ENCODE measurements at places on chromosomes 5 and 9.

- no peak for DNase-seq
Measured at GRCh38 chr5:138701678-138702077, 51.5 kb upstream of the CTNNA1 start.

DNA sequence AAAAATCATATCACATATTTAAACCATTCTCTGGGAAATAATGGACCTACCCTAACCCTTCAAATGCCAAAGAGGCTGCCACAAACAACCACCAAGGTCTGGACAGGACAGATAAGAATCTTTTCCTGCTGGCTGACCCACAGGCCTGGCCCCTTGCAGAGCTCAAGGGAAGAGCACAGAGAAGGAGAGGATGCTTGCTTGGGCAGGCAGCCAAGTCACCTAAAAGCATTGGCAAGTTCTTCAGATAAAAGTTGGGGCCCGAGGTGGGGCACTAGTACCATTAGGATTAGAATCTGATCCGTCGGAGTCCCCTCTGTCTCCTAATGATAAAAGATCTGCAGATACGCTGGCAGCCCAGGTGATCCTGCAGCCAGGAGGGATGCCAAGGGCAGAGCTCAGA lies 176.6 kb downstream of the GABBR2 start:
- no peak for DNase-seq

- DNase-seq = no peak
Measured at GRCh38 chr5:37841203-37841602, 1.4 kb upstream of the GDNF start.

GRCh38 chr5:73419465-73420390 lies 28.8 kb downstream of the FOXD1 start:
- no peak for DNase-seq

- peak; percentile 9 for DNase-seq
Measured at GRCh38 chr9:16626577-16627130, 243.8 kb downstream of the BNC2 start.

DNA sequence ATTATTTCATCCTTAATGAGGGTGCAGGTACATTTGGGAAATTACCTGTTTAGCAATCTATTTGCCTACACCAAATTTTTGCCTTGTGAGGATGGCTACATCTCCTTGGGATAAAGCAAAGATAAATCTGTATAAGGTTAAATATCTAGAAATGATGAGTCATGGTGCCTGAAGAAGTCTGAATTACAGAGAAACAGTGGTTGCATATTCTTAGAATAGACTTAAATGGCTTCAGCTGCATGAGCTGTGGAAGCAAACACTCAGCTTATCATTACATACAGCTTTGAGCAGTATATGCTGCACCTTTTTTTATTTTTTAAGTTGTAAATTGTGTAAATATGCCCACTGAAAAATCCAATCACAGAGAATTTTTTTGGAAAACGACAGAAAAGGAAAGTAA lies 153.5 kb downstream of the RAPGEF6 start:
- DNase-seq = no peak

- DNase-seq = no peak
Measured at GRCh38 chr5:53249529-53250200, 140.1 kb upstream of the MOCS2 start.

- DNase-seq = no peak
Measured at GRCh38 chr5:160923411-160923810, 71.4 kb upstream of the ATP10B start.

DNA sequence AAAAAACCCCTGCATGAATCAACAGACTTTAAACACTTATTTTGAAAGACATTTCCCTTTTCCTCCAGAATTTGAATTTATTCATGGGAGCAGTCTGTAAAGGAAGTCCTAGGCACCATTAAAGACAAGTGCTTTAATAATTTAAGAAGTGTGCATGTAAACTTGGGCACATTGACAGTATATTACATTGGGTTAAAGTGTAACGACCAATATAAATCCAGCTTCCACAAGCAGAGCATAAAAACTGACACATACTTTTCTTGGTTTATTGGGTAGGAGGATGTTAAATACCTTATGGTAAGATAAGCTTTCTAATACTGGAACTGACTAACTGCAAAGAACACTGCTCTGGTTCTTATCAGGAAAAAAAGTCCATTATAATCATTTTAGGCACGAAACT lies 1.2 kb upstream of the ENTREP1 start:
- no peak for DNase-seq

- no peak for DNase-seq
Measured at GRCh38 chr5:150577378-150578139, 62.9 kb upstream of the SYNPO start.

DNA sequence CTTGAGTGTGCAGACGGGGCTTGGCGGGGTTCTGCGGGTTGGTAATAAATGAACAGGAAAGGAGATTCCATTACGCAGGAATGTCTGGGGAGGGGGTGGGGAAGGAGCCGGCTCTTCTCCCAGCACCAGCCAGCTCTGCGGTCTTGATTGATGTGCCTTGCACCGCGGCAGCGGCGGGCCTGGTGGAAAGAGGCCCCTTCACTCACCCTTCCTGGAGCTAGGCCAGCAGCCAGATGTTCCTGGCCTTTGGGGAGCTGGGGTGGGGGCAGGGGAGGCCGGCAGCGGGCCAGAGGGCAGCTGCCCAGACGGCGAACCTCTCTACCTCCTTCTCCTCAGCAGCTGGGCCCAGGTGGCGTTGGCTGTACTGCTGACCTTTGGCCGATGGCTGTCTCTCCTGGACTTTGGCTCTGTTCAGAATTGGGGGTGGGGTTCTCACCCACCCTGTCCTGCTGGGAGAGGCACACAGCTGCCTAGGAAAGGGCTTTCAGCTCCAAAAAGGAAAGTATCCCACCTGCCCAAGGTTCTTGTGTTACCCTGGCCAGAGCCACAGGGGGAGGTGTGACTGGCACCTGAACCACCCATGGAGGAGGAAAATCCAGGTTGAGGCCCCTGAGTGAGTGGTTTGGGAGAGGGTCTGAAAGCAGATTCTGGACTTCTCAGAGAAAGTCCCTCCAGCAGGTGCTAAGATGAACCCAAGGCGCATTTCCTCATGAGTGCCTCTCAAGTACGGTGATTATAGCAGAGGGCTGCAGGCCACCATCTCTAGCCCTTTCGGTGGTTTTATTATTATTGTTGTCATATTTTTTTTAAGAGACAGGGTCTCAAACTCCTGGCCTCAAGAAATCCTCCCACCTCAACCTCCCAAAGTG lies 58.0 kb upstream of the SYNPO start:
- DNase-seq = no peak

DNA sequence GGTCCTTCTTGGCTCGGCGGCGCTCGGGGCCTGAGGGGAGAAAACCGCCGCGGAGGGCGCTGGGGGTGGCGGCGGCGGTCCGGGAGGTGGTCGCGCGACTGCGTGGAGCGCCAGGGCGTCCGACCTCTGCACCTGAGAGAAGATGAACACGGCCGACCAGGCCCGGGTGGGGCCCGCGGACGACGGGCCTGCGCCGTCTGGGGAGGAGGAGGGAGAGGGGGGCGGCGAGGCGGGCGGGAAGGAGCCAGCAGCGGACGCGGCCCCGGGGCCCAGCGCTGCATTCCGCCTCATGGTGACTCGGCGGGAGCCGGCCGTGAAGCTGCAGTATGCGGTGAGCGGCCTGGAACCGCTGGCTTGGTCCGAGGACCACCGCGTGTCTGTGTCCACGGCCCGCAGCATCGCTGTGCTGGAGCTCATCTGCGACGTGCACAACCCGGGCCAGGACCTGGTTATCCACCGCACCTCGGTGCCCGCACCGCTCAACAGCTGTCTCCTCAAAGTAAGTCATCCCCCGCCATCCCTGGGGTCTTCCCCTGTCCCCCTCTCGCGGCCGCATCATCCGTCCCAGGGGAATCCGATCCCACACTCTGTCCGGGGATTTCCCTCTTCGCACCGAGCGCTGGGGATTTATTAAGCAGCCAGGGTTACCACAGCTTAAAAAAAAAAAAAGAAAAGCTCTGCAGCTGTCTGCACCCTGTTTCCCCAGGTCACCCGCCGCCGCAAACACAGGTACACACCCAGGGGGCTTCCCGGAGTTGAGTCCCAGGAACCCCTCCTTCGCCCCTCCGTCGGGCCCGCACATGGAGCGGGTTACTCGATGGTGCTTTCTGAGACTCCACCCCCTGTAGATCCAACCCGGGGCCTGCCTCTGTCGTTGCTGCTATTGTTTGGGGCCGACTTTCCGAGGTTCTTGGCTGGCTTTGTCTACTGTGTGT lies at the start of gene GTF3C4:
Gene GTF3C4, plus strand, starts transcription at position 8 of the 935 bp plus-strand sequence. Its CDS starts 135 bp downstream, at position 143.
- DNase-seq = no peak

Data from SHP77 treated with DMSO at 0.1 percent for 48 hours (cell line).